ENCODE measurements at places on chromosomes 3 and 15. TPM values are rescaled to one million over a fixed set of nuclear protein-coding genes. Genes with fewer than 3 reads are reported as not detected.

GRCh38 chr3:217099-217813 lies 20.7 kb downstream of the CHL1 start:
- peak overlapping the region; percentile 22 for H3K4me3 ChIP-seq
- H3K36me3 ChIP-seq: no peaks in the 10 kb centered on the region
- peaks cover 13% of the 10 kb centered on the region for H3K4me1 ChIP-seq
- peak; percentile 34 for DNase-seq
- peak overlapping the region; percentile 76 for H3K27ac ChIP-seq
- peaks cover 4% of the 10 kb centered on the region for H3K27me3 ChIP-seq

GRCh38 chr15:85745023-85745422 lies 49.7 kb downstream of the KLHL25 start:
- peak overlapping the region; percentile 95 for H3K27ac ChIP-seq
- peaks cover 22% of the 10 kb centered on the region for H3K27me3 ChIP-seq
- H3K4me3 ChIP-seq: no peak overlapping the region
- H3K36me3 ChIP-seq: peaks cover 4% of the 10 kb centered on the region

- H3K27ac ChIP-seq: no peak overlapping the region
- H3K4me1 ChIP-seq: peaks cover 7% of the 10 kb centered on the region
- H3K27me3 ChIP-seq: peaks cover 5% of the 10 kb centered on the region
- no peak for DNase-seq
- H3K4me3 ChIP-seq: no peak overlapping the region
These were observed 31.0 kb upstream of the DLG1 start for GRCh38 chr3:197329382-197329781.

GRCh38 chr3:122101646-122102045 lies 46.5 kb downstream of the CD86 start:
- DNase-seq: no peak
- H3K27ac ChIP-seq: no peak overlapping the region
- no peaks in the 10 kb centered on the region for H3K4me1 ChIP-seq
- H3K27me3 ChIP-seq: no peaks in the 10 kb centered on the region
- no peak overlapping the region for H3K4me3 ChIP-seq

DNA sequence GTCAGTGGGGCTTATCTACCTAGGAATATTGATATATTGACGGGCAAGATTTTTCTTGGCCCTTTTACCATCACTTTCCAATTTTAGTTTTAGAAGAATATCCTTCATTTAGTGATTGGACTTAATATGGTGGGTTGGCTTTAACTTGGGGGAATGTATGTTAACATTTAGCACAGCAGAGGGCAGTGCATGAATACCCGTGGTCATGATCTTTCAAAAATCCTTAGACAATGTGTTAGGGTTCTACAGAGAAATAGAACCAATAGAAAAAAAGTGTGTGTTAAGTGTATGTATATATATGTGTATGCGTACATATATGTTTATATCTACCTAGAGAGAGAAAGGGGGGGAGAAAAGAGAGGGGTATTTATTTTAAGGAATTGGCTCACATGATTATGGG lies 36.9 kb downstream of the GPR171 start:
- DNase-seq: no peak
- no peaks in the 10 kb centered on the region for H3K27me3 ChIP-seq
- H3K27ac ChIP-seq: no peak overlapping the region
- H3K4me1 ChIP-seq: no peaks in the 10 kb centered on the region
- H3K36me3 ChIP-seq: no peaks in the 10 kb centered on the region

- no peak for DNase-seq
- no peak overlapping the region for H3K27ac ChIP-seq
- no peak overlapping the region for H3K4me3 ChIP-seq
- no peaks in the 10 kb centered on the region for H3K4me1 ChIP-seq
- peaks cover 7% of the 10 kb centered on the region for H3K36me3 ChIP-seq
- peaks cover 1% of the 10 kb centered on the region for H3K27me3 ChIP-seq
These were observed 50.7 kb downstream of the MAP6D1 start for GRCh38 chr3:183774631-183775030.

GRCh38 chr3:70273492-70273891 lies 38.9 kb downstream of the MDFIC2 start:
- H3K4me3 ChIP-seq: no peak overlapping the region
- no peaks in the 10 kb centered on the region for H3K36me3 ChIP-seq
- no peaks in the 10 kb centered on the region for H3K4me1 ChIP-seq
- no peak for DNase-seq
- H3K27ac ChIP-seq: no peak overlapping the region

DNA sequence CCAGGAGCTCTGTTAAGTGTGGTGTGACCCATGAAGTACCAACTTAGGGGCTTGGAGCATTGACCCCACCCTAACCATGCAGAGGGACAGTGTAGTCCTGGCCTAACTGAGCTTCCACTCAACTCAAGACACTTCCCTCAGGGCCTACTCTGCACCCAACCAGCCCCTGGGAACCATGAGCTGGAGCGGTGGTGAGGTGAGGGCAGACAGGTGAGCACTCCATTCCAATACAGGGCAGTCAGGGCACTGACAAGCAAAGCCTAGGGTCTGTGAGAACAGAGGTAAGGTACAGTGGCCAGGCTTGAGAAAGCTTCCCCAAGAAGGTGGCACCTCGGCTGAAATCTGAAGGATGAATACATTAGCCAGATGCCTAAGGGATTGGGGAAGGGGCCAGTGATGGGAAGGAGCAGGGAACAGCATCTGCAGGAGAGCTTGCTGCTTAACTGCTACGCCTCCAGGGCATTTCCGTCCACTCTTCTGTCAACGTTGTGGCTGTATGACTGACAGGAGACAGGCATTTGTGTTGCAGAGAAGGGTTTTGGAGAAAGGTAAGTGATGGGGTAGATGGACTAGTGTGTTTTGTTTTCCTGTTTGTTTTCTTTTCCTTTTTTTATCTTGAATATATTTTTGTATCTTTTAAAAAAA lies 243.5 kb upstream of the TRIM42 start:
- H3K27ac ChIP-seq: no peak overlapping the region
- DNase-seq: no peak

- no peaks in the 10 kb centered on the region for H3K36me3 ChIP-seq
- H3K4me3 ChIP-seq: no peak overlapping the region
- H3K27ac ChIP-seq: no peak overlapping the region
These were observed 6.2 kb upstream of the MYO1E start for GRCh38 chr15:59378855-59379254.

- H3K4me1 ChIP-seq: peaks cover 10% of the 10 kb centered on the region
- peaks cover 5% of the 10 kb centered on the region for H3K27me3 ChIP-seq
- H3K36me3 ChIP-seq: no peaks in the 10 kb centered on the region
- no peak for DNase-seq
- H3K4me3 ChIP-seq: no peak overlapping the region
These were observed 88.0 kb downstream of the HMG20A start for GRCh38 chr15:77508541-77509243.

- no peak overlapping the region for H3K27ac ChIP-seq
- peaks cover 19% of the 10 kb centered on the region for H3K4me1 ChIP-seq
- H3K36me3 ChIP-seq: no peaks in the 10 kb centered on the region
- DNase-seq: no peak
- peaks cover 3% of the 10 kb centered on the region for H3K27me3 ChIP-seq
- H3K4me3 ChIP-seq: no peak overlapping the region
These were observed 3.1 kb downstream of the CCDC33 start for GRCh38 chr15:74239051-74239705.

DNA sequence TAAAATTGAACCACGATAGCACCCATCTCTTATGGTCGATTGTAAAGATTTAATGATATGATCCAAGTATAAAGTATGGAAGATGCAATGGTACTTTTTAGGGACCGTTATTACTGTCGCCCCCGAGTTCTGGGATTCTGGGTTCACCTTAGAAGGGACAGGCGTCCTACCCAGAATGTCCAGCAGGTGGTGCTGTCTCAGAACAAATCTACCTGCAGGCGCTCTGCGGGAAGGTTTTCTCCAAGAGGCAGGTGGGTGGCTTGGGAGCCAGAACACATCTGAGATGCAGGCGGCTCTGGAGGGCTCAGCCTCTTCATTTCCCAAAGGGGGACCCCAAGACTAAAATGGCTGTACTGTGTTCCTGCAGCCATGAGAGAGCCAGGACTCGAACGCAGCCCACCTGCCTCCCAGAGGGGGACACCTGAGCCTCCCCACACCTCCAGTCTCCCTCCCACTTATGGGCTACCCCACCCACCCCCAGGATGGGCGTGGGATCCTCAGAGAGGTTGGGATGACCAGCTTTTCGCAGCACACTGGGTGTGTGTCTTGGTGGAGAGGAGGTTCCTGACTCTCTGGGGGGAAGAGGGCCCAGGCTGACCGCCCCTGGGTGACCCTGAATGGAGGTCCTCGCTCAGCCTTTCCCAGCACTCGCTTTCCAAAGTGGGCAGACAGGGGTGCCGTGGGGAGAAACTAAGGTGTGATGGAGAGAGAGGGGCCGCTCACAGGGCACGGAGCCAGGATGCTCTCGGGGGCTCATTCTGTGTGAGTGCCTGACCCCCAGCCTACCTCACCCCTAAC lies 28.1 kb upstream of the CORO2B start:
- peaks cover 5% of the 10 kb centered on the region for H3K36me3 ChIP-seq
- H3K4me1 ChIP-seq: peaks cover 11% of the 10 kb centered on the region
- DNase-seq: peak; percentile 84
- H3K4me3 ChIP-seq: no peak overlapping the region
- H3K27ac ChIP-seq: no peak overlapping the region

DNA sequence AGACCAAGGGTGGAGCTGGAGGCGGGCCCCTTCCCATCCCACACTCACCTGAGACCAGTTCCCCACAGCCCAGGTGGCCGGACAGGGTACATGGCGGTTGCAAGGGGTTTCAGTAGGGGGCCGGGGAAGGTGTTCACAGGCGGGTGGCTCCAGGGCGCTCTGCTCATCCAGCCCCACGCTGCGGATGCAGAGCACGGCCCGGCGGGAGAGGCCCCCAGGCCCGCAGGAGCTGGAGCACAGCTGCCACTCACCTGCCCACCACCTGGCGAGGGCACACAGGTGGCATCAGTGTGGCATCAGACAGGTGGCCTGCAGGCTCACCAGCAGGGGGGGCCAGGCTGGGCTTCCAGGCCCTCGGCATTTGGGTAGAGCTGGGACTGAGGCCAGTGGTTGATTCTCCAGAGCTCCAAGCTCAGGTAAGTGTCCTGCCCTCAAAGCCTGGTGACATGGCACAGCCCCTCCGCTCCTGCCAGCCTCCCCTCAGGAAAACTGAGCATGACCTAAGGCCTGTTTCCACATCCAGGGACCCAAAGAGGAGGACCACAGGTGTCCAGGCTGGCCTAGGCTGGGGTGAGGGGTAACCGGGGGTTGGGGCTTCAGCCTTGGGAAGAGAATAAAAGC lies 43.8 kb downstream of the ADAMTS7 start:
- H3K36me3 ChIP-seq: no peaks in the 10 kb centered on the region
- no peak for DNase-seq
- no peak overlapping the region for H3K4me3 ChIP-seq
- H3K27me3 ChIP-seq: peaks cover 16% of the 10 kb centered on the region

GRCh38 chr3:71185733-71186455 lies 397.6 kb downstream of the FOXP1 start:
- no peak overlapping the region for H3K4me3 ChIP-seq
- no peak overlapping the region for H3K27ac ChIP-seq
- H3K27me3 ChIP-seq: no peaks in the 10 kb centered on the region
- no peaks in the 10 kb centered on the region for H3K36me3 ChIP-seq
- no peak for DNase-seq
- peaks cover 3% of the 10 kb centered on the region for H3K4me1 ChIP-seq

DNA sequence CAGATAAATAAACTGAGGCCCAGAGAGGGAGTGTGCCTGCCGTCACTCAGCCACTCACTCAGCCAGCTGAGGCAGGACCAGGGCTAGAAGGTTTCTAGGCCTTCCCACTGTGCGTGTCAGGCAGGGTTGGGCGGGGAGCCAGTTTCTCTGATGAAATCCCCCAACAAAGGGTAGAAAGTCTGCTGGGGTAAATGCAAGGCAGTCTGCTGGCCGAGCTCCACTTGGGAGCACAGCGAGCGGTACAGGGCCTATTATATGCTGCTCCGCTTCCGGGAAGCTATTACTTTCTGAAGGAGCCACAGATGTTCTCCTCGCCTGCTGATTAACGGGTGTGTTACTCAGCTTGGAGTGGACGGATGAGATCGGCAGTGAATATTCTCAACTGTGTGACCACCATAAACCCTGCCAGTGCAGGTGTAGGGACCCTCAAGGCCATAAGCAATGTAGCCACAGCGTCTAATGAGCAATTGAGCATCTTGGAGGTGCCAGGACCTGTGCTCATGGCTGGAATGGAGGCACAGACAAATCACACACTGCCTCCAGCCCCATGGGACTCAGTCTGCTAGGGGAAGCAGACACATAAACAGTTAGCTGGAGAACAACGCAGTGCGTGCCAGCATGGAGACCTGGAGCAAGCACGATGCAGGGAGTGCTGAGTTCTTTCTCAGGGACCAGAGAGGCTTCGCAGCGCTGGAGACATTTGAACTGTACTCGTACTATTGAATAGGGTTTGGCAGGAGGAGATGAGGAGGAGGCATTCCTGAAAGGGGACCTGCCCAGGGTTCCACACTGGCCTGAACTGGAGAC lies 42.1 kb downstream of the CORO2B start:
- peaks cover 44% of the 10 kb centered on the region for H3K4me1 ChIP-seq
- peak overlapping the region; percentile 64 for H3K4me3 ChIP-seq
- H3K27me3 ChIP-seq: peaks cover 3% of the 10 kb centered on the region
- H3K27ac ChIP-seq: peak overlapping the region; percentile 93

- no peak for DNase-seq
- H3K27ac ChIP-seq: no peak overlapping the region
- H3K4me3 ChIP-seq: no peak overlapping the region
These were observed 51.5 kb downstream of the APBA2 start for GRCh38 chr15:28937271-28937670.

TM6SF1 gene
- not detected for total RNA-seq

RGMA gene
- 56.6 TPM for total RNA-seq

NEK10 gene
- 1.5 TPM for total RNA-seq

CADM2 gene
- 233 TPM for total RNA-seq

ACAP2 gene
- 60.9 TPM for total RNA-seq

MCF2L2 gene
- 18.1 TPM for total RNA-seq

GPR149 gene
- 0.25 TPM for total RNA-seq

GRK7 gene
- total RNA-seq: not detected

UPK1B gene
- not detected for total RNA-seq

PCCB gene
- 28.1 TPM for total RNA-seq

CCR8 gene
- total RNA-seq: not detected

SLC12A1 gene
- total RNA-seq: not detected
